ENCODE measurements at places on chromosomes 3 and 15.
A peak's percentile ranks its signal among the peaks of the same experiment; 100 is the strongest.

- DNase-seq, result no peak
Observed at GRCh38 chr15:94239474-94239873, 8.1 kb downstream of the MCTP2 start.

GRCh38 chr3:41251593-41251992, 52.3 kb downstream of the CTNNB1 start:
- no peak for DNase-seq

- no peak for DNase-seq
Observed at GRCh38 chr3:187975561-187976364, 178.2 kb upstream of the LPP start.

DNA sequence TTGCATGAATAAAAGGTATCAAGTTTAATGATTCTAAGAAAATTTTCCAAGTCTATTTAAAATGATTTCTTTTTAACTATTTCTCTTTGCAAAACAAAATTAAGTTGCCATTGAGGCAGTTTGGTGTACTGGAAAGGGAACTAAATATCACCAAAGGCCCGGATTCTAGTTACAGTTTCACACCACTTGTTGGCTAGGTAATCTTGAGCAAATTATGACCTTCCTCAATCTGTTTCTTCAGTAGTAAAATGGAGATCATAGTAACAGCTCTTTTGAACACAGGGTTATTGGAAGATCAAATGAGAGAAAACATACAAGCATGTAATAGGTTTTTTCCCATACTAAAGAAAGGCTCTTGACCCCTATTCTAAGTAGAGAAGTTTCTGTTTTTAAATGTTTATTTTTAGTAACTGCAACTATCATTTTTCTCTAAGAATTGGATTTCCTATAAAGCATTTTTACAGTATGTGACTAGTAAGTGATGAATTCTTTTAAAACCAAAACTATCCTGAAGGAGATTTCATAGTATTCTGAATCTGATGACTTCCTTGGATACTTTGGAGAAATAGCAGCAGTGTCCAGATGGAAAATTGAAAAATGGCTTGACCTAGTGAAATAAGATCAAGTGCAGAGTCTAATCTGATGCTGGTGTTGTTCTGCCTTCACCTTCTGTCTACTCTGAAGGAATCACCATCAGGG, 15.7 kb downstream of the SCAANT1 start:
- DNase-seq, result no peak

DNA sequence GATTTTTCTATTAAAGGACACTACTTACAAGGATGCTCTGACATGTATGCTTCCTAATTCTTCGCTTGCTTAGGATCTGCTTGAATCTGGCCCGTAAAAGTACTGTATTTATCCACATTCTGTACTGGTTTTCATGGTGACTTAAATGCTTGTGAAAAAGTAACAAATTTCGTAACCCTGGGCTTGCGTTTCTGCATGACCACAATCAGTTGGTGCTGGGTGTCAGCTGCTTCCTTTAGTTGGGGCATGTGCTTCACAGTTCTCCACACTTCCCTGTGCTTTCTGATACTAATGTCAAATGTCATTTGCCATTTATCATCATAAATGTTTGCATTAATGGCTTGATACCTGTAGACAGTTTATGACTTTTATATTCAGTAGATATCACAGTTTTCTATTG, 218.4 kb upstream of the MLF1 start:
- no peak for DNase-seq

DNA sequence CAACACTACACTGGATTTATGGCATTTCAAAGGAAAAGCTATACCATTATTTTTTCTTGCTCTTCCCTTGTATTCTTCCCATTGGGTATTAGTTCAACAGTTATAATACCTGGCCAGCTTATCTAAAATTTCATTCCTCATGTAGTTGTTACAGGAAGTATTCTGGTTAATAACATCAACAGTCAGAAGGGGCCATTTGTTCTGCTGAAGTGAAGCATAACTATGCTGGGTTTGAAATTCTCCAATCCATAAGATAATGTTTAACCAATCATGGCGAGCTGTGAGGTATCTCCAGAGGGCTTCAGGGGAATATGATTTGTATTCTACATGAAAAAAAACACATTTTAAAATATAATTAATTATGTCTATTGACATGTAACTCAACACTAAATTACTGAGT, 43.4 kb downstream of the SPG11 start:
- DNase-seq, result no peak

- no peak for DNase-seq
Observed at GRCh38 chr3:131193641-131194238, 167.1 kb downstream of the NEK11 start.

DNA sequence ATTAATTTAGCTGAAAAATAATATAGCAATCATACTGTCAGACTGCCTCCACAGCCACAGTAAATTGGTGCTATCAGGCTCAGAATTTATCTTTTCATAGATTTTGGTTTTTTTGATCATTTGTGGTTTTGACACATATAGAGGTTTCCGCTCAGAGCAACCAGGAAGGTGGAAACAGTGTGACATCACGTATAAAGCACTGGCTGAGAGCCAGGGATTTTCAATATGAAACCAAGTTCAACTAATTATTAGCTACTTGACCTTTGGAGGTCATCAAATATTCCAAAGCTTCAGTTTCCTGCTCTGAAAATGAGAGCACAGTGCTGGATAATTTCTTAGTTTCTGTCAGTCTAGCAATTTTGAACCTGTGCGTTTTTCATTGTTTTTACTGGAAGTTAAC, 433.8 kb upstream of the SUCLG2 start:
- DNase-seq, result peak; percentile 25

GRCh38 chr3:194536871-194537637, 50.3 kb upstream of the ATP13A3 start:
- no peak for DNase-seq

- no peak for DNase-seq
Observed at GRCh38 chr15:55279746-55280351, 9.8 kb downstream of the RAB27A start.

- no peak for DNase-seq
Observed at GRCh38 chr3:53069422-53070068, 23.7 kb upstream of the SFMBT1 start.

DNA sequence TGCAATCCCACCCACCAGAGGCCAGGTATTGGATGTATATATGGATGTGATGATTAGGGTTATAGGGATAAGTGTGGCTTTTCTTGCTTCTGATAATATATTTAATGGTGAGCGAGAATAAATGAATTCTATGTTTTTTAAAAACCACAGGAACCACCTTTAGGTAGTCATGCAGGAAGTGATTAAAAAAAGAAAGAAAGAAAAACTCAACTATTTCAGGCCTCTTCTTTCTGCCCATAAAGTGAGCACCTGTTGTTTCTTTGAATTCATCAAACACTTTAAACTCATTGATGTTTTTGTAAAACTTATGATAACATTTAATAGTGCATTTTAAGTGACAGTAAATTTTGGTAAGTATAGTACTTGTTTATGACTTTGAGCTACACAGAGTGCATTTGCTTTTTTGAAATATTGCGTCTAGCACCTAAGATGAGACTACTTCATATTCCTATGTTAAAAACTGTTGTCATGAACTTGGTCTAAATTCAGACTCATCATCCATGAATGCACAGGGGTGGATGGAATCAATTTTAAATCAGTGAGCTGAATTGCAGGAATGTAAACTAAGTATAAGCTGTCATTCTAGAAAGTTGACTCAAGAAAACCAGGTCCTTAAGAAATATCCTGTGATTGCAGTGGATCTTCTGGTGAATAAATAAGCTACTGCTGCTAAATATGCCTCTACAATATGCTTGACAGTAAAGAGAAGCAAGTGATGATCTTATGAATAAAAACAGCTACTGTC, 764.4 kb upstream of the NECTIN3 start:
- no peak for DNase-seq

GRCh38 chr15:40721701-40722100, 26.7 kb downstream of the RAD51 start:
- no peak for DNase-seq

DNA sequence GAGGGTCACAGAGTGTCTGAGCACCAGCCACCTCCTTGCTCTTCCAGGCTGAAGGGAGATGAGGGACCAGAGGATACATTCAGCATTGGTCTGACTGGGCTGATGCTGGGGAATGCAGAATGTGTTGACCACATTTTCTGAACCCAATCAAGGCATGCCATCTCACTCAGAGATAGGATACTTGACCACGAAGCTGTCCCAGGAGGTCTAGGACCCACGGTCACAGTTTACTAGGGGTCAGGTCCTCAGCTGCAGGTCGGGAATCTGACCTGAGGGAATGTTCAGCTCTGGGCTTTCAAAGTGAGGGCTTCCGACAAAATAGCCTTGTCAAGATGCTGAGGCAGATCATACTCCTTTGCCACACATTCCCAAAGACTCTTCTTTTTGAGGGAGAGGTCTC, 19.6 kb downstream of the PLA2G4E start:
- no peak for DNase-seq

DNA sequence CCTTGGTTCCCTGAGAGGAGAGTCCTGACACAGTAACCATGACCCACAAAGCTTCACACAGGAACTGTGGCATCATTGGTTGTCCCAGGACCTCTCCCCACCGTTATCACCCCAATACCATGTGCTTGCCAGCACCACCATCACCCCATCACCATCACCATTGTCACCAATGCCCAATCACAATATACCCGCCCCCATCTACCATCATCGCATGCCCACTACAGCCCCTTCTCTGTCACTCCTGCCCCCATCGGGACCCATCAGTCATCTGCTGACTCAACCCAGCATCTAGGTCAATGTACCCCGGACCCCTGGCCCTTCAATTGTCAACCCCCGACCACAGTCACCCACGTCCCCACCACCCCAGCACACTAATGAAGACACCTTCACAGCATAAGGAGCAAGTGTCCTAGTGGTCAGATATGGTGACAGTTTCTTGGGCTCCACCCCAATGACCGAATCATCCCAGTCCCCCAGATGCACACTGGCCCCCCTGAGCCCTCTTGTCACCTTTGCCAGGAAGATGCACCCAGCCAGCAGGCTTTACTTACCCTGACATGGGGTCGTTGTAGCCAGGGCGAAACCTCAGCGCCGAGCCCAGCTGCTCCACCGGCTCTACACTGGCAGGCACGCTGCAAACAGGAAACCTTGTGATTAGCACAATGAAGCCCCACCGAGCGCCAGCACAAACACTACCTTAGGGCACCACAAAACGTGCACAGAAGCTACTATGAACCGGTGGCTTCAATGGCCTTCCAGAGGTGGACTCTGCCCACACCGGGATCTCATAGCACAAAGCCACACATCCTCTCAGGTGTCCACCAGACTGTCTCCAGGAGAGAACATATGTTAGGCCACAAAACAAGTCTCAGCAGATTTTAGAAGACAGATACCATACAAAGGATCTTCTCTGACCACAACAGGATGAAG, 25.1 kb downstream of the SHISA5 start:
- peak; percentile 32 for DNase-seq

GRCh38 chr3:164748626-164749025, 329.7 kb downstream of the SI start:
- DNase-seq, result no peak

- DNase-seq, result peak; percentile 56
Observed at GRCh38 chr15:65304381-65305149, at the start of gene RNU5B-1. Gene RNU5B-1, plus strand, starts transcription at chr15:65304677.

GRCh38 chr3:38151667-38152265, 13.3 kb downstream of the MYD88 start:
- no peak for DNase-seq

- peak; percentile 43 for DNase-seq
Observed at GRCh38 chr15:50906954-50907600, 1.4 kb upstream of the AP4E1 start.

- no peak for DNase-seq
Observed at GRCh38 chr3:115359536-115359935, 212.4 kb upstream of the ZBTB20 start.

- no peak for DNase-seq
Observed at GRCh38 chr3:50338965-50339364, 1.7 kb downstream of the RASSF1 start.

DNA sequence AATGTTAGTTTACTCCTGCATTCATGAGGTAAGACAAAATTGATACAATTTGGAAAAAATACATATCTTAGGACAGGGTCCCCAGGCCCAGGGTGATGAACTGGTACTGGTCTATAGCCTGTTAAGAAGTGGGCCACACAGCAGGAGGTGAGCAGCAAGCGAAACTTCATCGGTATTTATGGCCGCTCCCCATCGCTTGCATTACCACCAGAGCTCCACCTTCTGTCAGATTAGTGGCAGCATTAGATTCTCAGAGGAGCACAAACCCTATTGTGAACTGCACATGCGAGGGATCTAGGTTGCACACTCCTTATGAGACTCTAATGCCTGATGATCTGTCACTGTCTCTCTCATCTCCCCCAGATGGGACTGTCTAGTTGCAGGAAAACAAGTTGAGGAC, 880.6 kb downstream of the MCTP2 start:
- no peak for DNase-seq

DNA sequence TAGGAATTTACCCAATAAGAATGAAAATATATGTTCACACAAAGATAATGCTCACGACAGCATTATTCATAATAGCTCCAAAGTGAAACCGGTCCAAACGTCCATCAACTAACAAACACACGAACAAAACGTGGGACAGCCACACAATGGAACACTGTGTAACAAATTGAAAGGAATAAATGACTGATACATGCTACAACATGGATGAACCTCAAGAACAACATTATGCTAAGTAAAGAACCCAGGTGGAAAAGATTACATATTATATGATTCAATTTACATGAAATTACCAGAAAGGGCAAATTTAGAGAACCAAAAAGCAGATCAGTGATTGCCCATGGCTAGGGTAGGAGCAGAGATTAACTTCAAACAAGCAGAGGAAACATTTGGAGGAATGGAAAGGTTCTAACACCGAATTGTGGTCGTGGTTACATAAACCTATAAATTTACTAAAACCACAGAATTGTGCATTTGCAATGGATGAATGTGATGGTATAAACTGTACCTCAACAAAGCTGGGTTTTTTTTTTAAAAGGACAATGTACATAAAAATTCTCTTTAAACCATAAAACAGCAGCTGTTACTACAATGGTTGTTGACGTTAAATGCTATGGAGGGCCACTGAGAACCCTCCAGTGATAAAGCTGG, 76.3 kb downstream of the XXYLT1 start:
- no peak for DNase-seq

DNA sequence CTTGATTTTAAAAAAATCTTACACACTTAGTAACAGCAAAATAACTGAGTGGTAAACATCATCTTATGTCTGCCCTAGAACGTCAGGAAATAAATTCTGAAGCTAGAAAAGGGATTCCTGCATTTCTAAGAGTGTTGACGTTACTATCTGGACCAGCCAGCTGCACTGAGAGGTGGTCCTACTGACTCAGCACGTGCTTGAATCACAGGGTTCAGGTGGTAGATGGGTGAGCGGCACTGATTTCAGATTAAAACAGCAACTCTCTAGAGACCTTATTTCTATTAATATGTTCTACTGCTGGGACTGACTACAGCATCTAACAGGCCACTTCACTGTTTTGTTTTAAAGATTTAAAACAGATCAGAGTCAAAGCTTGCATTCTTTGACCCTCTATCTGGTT, 377.2 kb downstream of the GABRB3 start:
- no peak for DNase-seq

DNA sequence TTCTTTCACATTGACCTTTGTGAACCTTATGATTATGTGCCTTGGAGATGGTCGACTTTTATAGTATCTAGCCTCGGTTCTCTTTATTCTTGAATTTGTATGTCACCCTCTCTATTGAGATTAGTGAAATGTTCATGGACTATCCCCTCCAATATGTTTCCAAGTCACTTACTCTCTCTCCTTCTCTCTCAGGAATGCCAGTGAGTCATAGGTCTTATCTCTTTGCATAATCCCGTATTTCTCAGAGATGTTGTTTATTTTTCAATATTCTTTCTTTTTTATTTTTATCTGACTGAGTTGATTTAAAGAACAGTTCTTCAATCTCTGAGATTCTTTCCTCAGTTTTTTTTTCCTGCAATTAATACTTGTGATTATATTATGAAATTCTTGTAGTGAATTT, 411.6 kb upstream of the CADM2 start:
- no peak for DNase-seq

Data from activated CD8-positive, alpha-beta memory T cell treated with anti-CD3 and anti-CD28 coated beads for 1 hour (primary cell).